Stimulated activated CD4-positive, alpha-beta T cell treated with anti-CD3 and anti-CD28 coated beads, TNF-alpha, amount 100 ng/mL, for 4 hours (primary cell): ENCODE measurements at places on chromosomes 12 and 14.

- no peak for DNase-seq
These were observed 28.0 kb downstream of the DAO start for GRCh38 chr12:108907839-108908351.

GRCh38 chr12:14187966-14188365 lies 177.5 kb upstream of the ATF7IP start:
- no peak for DNase-seq

DNA sequence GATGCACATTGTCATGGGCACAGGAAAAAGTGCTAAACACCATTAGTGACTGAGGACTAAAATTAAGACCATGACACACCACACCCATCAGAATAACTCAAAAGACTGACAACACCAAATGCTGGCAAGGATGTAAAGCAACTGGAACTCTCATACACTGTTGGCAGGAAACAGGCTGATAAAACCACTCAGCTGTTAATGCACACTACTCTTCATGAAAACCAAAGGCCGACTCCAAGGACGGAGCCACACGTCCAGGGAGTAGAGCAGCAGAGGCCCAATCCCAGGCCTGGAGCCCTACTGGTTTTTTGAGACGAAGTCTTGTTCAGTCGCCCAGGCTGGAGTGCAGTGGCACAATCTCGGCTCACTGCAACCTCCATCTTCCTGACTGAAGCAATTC lies 6.4 kb downstream of the RAD52 start:
- no peak for DNase-seq

GRCh38 chr14:22471545-22472121 lies 117.4 kb downstream of the DAD1 start:
- no peak for DNase-seq

- no peak for DNase-seq
These were observed 5.9 kb downstream of the FOXA1 start for GRCh38 chr14:37588956-37589714.

DNA sequence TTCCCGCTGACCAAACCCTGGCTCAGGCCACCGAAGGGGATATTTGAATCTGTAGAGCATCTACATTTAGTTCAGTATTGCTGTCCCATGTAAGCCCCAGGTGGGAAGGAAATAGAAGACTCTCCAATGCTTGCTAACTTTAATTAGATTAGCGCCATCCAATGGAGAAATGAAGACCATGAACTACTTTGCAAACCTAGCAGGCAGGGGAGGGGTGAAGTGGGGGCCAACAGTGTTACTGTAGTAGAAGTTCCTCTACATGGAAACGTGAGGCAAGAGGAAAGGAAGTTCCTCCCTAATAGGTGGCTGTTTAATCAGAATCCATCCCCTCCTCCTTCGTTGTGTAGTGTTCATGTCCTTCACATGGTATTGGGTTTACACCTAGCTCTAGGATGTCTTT lies 9.3 kb upstream of the DENND5B start:
- DNase-seq = no peak
